ENCODE measurements at places on chromosomes 2 and 18.
A peak's percentile ranks its signal among the peaks of the same experiment; 100 is the strongest.

- no peak for DNase-seq
These were observed 19.4 kb upstream of the KIF1A start for GRCh38 chr2:240839152-240840143.

DNA sequence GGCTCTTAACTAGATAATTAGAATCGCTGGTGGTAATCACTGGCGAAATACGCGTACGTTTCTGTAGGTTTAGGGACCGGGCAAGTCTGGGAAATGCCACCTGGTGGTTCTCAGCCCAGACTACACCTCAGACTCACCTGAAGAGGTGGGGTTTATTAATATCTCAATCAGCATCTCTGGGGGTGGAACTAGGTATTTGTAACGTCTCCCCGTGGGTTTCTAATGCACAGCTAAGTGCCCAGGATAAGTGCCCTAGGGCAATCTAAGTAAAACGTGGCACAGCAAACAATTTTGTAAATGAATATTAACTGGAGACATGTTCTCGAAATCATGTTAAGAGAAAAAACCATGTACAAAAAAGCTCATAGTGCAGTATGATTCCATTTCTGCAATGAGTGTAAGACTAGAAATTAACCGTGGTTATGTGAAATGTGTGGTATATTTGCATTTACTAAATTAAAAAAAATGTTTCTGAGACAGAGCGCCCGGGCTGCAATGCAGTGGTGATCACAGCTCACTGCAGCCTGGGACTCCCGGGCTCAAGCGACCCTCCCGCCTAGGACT, 760 bp upstream of the CNOT11 start:
- DNase-seq = peak; percentile 56

- no peak for DNase-seq
These were observed 61.9 kb downstream of the RAB10 start for GRCh38 chr2:26095758-26096157.

DNA sequence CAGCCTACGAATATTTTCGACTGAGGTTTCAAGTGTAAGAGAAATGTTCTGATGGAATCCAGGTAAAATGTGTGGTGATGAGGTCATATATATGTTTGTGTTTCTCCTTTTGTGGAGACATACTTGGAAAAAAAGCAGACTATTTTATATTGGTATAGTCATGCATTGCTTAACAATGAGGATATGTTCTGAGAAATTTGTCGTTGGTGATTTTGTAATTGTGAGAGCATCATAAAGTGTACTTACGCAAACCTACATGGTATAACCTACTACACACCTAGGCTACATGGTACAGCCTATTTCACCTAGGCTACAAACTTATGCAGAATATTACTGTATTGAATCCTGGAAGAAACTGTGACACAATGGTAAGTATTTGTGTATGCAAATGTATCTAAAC, 1849.9 kb upstream of the CELF4 start:
- DNase-seq = no peak

DNA sequence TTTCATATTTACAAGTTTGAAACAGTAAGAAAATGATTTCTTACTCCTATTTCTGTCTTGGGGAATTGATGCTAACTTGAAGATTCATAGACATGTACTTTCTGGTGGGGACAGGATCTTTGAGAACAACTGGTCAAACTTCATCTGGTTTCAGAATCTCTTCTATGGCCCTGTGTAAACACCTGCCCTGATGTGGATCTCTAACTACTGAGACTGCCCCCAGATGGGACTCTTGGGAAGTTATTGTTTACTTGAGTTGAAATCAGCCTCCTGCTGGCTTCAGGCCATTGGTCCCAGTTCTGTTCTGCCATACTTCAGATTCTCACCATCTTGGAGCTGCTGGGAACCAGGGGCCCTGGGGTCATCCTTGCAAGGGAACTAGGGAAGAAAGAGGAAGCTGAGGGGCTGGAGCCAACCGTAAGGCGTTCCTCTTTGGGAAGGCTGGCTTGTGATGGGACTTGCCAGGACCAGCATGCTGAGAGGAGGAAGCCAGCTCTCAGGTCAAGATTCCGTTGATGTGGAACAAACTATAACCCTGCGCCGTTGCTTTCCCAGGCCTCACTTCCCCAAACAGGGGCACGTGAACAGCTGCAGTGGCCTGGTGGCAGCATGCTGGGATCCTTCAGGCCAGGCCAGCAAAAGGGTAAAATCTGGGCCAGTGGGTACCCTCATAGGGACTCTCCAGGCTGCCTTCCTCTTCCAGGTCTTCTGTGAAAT, 135.5 kb upstream of the CXCR4 start:
- no peak for DNase-seq

- no peak for DNase-seq
These were observed 202.1 kb upstream of the HS6ST1 start for GRCh38 chr2:128520791-128521190.

DNA sequence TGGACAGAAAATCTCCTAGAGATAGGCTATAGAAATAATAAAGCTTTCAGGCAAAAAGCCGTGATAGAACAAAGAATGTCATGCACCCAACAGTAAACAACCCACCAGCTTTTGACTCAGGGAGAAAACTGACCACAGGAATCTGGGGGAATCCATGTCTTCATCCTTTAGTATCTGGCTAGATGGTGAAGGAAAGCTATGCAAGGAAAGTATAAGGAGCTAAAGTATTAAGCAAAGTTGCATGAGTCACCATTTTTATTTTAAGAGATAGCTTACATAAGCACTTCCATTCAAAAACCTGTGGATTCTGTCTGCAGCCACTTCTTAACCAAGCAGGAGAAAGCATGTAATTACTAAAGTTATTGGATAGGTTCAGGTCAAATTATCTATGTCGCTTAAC, 363.8 kb downstream of the LRP1B start:
- DNase-seq = no peak

GRCh38 chr2:224038830-224039079, 331 bp downstream of the SERPINE2 start:
- no peak for DNase-seq

- no peak for DNase-seq
These were observed 39.4 kb downstream of the MAP4K4 start for GRCh38 chr2:101736861-101737291.

DNA sequence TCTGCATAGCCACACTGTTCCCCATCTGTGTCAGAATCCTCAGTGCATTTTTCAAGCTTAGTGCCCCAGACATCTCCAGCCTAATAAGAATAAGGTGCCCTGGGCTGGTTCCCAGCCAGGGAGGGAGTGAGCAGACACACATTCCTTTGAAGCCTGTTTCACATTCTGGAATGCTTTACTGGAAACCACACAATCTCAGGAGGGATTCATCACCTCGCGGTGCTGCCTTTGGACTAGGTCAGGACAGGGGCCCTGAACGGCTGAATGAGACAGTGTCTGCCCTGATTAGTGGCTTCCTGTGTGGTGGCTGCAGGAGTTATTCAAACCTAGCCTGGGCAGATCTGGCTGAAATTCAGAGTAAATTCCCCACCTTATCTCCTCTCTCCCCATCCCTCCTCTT, 108.0 kb upstream of the LDAH start:
- DNase-seq = no peak

- DNase-seq = no peak
These were observed 320.5 kb downstream of the DPP10 start for GRCh38 chr2:114762986-114763385.

DNA sequence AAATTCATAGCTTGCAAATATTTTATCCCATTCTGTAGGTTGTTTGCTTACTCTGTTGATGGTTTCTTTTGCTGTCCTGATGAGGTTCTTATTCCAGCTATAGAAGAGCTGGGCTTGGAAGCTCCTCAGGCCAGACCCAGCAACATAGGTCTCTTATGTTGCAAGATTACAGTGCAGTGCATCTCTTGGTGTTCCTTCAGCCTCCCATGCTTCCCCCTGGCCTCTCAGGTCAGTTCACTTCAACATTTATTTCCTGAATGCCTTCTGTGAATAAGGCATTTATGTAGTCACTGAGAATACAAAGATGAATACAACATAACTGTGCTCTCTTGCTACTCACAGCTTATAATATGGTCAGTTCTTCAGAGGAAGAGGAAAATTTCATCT, 179.0 kb upstream of the SLC39A10 start:
- no peak for DNase-seq

GRCh38 chr18:24239341-24239740, 100.5 kb downstream of the CABYR start:
- no peak for DNase-seq

- DNase-seq = no peak
These were observed 62.0 kb downstream of the LTBP1 start for GRCh38 chr2:33008716-33009115.

GRCh38 chr18:58993260-58993659, 128.6 kb downstream of the ZNF532 start:
- no peak for DNase-seq

DNA sequence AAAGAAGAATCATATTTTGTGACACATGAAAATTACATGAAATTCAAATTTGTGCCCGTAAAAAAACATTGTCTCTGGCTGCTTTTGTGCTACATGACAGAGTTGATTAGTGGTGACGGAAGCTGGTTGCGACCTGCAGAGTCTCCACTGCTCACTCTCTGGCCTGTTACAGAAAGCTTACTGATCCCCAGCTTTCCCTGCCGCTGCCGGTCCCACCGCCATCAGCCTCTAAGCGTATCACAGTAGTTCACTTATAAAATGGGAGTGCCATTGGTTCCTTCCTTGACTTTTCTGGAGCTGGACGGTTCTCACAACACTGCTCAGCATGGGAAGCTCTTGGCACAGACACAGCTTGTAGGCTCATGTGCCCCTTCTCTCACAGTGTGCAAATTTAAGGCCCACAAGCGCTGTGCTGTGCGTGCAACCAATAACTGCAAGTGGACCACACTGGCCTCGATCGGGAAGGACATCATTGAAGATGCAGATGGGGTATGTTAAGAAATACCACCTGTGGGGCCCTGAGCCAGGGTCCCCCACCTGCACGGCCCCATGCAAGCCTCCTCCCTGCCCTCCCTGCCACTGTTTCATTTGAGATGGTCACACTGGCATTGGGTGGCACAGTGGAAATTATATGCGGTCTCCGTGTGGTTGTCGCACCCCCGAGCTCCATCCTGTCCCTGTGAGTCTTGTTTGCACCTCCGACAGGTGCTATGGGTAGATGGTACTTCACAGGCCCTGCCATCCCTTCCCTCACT, 81.3 kb downstream of the DGKD start:
- no peak for DNase-seq

DNA sequence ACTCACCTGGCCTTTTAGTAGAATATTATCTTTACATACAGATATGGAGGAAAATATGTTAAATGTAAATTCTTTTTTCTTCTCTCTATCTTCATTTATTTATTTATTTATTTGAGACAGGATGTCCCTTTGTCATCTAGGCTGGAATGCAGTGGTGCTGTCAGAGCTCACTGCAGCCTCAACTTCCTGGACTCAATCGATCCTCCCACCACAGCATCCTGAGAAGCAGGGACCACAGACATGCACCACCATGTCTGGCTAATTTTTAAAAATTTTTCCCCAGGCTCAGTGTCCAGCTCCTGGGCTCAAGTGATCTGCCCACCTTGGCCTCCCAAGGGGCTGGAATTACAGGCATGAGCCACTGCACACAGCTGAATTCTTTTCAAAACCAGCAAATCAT, 20.3 kb downstream of the KYNU start:
- DNase-seq = no peak

- no peak for DNase-seq
These were observed 40.6 kb downstream of the GPD2 start for GRCh38 chr2:156476850-156477206.

- DNase-seq = no peak
These were observed 14.6 kb downstream of the AP1S3 start for GRCh38 chr2:223822818-223823217.

- DNase-seq = no peak
These were observed 91.5 kb downstream of the TEX51 start for GRCh38 chr2:126990200-126990599.

DNA sequence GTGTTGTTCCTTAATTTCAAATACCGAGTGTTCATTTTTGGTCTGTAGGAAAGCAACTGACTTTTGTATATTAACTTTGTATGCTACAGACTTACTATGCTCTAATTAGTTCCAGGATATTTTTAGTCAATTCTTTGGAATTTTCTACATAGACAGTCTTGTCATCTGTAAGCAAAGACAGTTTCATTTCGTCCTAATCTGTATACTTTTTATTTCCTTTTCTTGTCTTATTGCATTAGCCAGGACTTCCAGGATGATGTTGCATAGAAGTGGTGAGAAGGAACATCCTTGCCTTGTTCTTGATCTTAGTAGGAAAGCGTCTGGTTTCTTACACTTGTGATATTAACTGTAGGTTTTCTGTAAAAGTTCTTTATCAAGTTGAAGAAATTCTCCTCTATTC, 56.5 kb downstream of the EPC2 start:
- no peak for DNase-seq

DNA sequence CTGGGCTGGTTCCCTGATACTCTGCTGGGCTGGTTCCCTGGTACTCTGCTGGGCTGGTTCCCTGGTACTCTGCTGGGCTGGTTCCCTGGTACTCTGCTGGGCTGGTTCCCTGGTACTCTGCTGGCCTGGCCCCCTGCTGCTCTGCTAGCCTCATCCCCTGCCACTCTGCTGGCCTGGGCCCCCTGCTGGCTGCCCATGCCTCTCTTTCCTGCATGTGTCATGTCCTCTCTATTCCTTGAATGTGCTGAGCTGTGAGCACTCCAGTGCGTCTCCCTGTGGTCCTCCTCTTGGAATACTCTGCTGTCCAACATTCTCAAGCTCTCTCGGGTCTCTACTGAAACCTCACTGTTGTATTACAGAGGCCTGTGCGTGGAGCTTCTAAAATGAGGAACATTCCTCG, 216.3 kb downstream of the RNF144A start:
- no peak for DNase-seq

DNA sequence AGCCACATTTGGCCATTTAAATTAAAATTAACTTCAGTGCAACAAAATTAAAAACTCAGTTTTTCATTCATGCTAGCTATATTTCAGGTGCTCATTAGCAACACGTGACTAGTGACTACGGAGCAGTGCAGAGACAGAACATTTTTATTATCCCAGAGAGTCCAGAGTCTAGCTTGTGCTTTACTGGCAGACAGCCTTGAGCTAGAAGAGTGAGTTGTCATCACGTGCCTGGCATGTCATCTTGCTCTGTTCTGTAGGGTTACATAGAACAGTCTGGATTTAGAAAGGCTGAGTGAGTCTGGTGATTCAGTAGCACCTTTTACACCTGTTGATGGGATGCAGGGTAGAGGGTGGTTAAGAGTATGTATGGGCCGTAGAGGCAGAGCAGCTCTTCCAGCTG, 136.9 kb upstream of the IL1R2 start:
- no peak for DNase-seq

DNA sequence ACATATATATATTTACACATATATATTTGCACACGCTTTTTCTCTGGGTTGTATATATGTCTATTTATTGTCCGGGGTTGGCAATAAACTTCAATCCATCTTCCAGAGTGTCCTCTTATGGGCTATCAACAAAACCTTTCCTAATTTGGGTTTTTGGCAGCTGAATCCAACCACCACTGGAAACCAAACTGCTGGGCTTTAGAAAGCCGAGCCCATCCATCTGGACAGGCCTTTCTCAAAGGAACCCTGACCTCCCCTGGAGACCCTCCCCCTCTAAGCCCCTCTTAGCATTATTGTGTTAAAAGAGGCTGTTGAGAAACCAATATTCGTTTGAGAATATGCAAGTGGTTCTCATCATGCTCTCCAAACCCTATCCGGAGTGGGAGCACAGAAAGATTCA, 153.6 kb downstream of the NRP2 start:
- DNase-seq = no peak
